ENCODE measurements at places on chromosomes 5 and 9. TPM values are rescaled to one million over a fixed set of nuclear protein-coding genes. Genes with fewer than 3 reads are reported as not detected.

NKD2 gene
- 0.25 TPM for total RNA-seq

SLC6A18 gene
- not detected for total RNA-seq

WDR55 gene
- total RNA-seq: 20.2 TPM

KCNV2 gene
- not detected for total RNA-seq

ADAMTS13 gene
- total RNA-seq: 0.20 TPM

LRRC26 gene
- total RNA-seq: not detected

TMEM215 gene
- not detected for total RNA-seq

SCAI gene
- total RNA-seq: 4.5 TPM

ARAP3 gene
- total RNA-seq: 37.1 TPM

SLC27A6 gene
- not detected for total RNA-seq

IL13 gene
- total RNA-seq: not detected

SPINK5 gene
- 0.25 TPM for total RNA-seq

ARSK gene
- total RNA-seq: 8.2 TPM

AQP3 gene
- 1.3 TPM for total RNA-seq

ITGA2 gene
- 33.3 TPM for total RNA-seq

LRRC19 gene
- total RNA-seq: not detected

GDNF gene
- total RNA-seq: not detected

OTP gene
- total RNA-seq: not detected

SELENOP gene
- total RNA-seq: 28.6 TPM

CCL28 gene
- 1.8 TPM for total RNA-seq

PTPN3 gene
- total RNA-seq: under 0.01 TPM

PTPRD gene
- total RNA-seq: 2.1 TPM

SLC9A3 gene
- total RNA-seq: 4.2 TPM

IFNE gene
- not detected for total RNA-seq

HAND1 gene
- total RNA-seq: not detected

MLANA gene
- not detected for total RNA-seq

N4BP3 gene
- total RNA-seq: 13.1 TPM

RNF183 gene
- not detected for total RNA-seq

CARD9 gene
- total RNA-seq: under 0.01 TPM

EXOSC3 gene
- total RNA-seq: 32.2 TPM

TAF11L12 gene
- total RNA-seq: not detected

PAIP1 gene
- total RNA-seq: 77.7 TPM

CCDC183 gene
- not detected for total RNA-seq

FCN2 gene
- total RNA-seq: not detected

KCNIP1 gene
- 0.20 TPM for total RNA-seq

PCDHGB2 gene
- 3.3 TPM for total RNA-seq

FAM170A gene
- not detected for total RNA-seq

GFRA3 gene
- total RNA-seq: not detected

ARL14EPL gene
- 0.07 TPM for total RNA-seq

PLAC8L1 gene
- not detected for total RNA-seq

ST8SIA4 gene
- 2.6 TPM for total RNA-seq

SLC45A2 gene
- total RNA-seq: not detected

PCDHB14 gene
- 0.20 TPM for total RNA-seq

GPR21 gene
- total RNA-seq: not detected

TXNDC8 gene
- total RNA-seq: not detected

PTGER4 gene
- 73.7 TPM for total RNA-seq

SPINK13 gene
- not detected for total RNA-seq

SEMA6A gene
- total RNA-seq: 2.0 TPM

ABCA2 gene
- 6.9 TPM for total RNA-seq

SLC6A19 gene
- total RNA-seq: not detected

LHFPL2 gene
- 37.6 TPM for total RNA-seq

MYOZ3 gene
- total RNA-seq: 0.05 TPM

MFAP3 gene
- total RNA-seq: 46.0 TPM

BNC2 gene
- total RNA-seq: 8.9 TPM

GHR gene
- 1.5 TPM for total RNA-seq

Measured in mammary microvascular endothelial cell (primary cell).